ENCODE measurements at places on chromosomes 4 and X.

- DNase-seq = no peak
Measured at GRCh38 chrX:13190051-13190450, 129.8 kb downstream of the ATXN3L start.

DNA sequence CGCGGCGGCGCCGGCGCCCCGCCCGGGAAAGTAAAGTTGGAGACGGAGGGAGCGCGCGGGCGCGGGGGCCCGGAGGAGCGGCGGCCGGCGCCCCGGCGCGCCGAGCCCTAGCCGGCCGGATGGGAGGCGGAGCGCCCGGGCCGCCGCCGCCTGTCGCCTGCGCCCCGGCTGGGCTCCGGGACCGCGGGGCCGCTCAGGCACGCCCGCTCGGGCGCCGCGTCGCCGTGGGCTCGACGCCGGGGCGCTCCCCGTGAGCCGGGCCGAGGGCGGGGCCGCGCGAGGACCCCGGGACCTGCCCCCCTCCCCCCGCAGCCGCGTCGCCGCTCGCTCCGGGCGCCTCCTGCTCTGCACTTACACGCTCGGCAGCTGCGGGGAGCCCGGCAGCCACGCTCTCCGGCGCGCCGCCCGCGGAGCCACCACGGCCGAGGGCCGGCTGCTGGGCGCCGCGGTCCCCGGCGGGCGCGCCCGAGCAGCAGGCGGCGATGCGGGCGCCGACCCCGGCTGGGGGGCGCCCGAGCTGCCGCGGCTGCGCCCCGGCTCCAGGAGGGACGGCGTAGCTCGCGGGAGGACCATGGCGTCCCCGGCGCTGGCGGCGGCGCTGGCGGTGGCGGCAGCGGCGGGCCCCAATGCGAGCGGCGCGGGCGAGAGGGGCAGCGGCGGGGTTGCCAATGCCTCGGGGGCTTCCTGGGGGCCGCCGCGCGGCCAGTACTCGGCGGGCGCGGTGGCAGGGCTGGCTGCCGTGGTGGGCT, at the start of gene ADRA2C:
ADRA2C (plus strand) TSS at position 350 of the 749 bp plus-strand sequence; CDS start at position 572, 222 bp downstream.
- no peak for DNase-seq

DNA sequence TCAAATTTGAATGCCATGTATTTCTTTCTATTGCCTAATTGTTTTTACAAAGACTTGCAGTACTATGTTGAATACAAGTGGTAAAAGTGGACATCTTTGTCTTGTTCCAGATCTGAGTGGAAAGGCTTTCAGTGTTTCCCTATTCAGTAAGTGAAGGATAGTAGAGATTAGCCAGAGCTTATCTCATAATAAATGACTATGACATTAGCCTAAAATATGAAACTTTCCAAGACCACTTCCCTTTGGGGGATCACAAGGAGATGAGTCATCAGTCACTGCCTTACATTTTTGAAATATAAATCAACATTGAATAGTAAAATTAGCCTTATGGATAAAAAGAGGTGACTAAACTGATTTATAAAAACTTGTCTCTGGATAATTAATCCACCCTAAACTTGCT, 554.1 kb upstream of the MAGEB2 start:
- no peak for DNase-seq

- DNase-seq = no peak
Measured at GRCh38 chr4:185520119-185520518, 15.2 kb downstream of the PDLIM3 start.

- no peak for DNase-seq
Measured at GRCh38 chr4:75886104-75886503, 16.1 kb downstream of the PPEF2 start.

GRCh38 chrX:15416133-15416993, 32.1 kb upstream of the VEGFD start:
- no peak for DNase-seq

- DNase-seq = no peak
Measured at GRCh38 chr4:125682730-125683129, 368.0 kb downstream of the FAT4 start.

GRCh38 chr4:2813446-2814405, 20.8 kb downstream of the SH3BP2 start:
- no peak for DNase-seq
